G401 (cell line): ENCODE measurements at places on chromosomes 1 and 21.

DNA sequence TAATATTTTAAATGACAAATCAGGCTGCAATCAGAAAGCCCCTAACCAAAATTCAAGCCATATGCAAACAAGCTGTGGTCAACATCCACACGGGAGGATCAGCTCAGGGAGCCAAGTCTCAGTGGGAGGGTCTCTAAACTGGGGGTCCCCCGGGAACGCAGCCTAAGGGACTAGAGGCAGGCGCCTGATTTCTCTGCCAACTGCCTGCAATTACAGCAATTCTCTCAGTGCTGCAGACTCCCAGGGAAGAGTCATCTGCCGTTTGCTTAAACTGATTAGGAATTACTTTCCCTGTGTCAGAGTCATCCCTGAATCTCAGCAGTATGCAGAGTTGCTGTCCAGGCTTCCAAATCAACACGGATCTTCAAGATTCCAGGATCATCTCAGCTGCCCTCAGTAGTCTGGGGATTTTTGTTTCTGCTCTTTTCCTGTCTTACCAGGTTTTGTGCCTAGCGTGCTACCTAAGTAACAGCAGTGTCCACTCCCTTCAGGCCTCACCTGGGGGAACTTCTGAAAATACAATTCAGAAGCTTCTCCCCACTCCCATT, 247.8 kb downstream of the RRAGC start:
- DNase-seq = no peak

DNA sequence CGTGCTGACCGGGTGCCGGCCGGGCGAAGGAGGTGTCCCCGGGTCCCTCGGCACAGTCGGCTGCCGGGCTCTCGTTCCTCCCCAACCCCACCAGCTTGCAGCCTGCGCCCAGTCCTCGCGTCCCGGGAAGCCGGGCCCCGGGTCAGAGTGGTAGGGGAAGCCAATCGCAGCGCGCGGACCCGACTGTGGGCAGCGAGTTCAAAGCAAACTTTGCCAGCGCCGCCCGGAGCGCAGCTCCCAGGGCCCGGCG, 328 bp downstream of the MYCL start:
- DNase-seq = no peak

DNA sequence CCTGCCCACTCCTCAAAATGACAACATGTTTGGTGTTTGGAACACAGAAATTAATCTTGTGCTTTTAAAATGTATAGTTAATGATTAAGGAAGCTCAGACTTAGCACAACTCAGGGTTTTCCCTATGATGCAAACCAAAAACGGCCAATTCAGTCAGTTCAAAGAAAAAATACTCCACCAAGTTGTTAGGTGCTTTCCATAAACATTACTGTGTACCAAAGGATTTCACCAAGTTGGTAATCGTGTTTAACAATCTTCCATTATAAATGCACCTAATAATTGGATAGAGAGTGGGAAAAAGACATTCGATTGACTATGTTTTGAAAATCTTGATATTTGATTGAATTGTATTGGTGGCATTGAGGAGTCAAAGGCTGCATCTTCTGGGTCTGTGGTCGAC, 33.3 kb upstream of the DUSP10 start:
- no peak for DNase-seq

GRCh38 chr1:3547055-3548005, 64.0 kb downstream of the MEGF6 start:
- DNase-seq = no peak
